CD4-positive, alpha-beta T cell treated with Interleukin-21 for 1 hour (primary cell): ENCODE measurements at places on chromosomes 5 and 9.

- DNase-seq: no peak
These were observed 4.1 kb upstream of the TLE4 start for GRCh38 chr9:79567671-79568098.

DNA sequence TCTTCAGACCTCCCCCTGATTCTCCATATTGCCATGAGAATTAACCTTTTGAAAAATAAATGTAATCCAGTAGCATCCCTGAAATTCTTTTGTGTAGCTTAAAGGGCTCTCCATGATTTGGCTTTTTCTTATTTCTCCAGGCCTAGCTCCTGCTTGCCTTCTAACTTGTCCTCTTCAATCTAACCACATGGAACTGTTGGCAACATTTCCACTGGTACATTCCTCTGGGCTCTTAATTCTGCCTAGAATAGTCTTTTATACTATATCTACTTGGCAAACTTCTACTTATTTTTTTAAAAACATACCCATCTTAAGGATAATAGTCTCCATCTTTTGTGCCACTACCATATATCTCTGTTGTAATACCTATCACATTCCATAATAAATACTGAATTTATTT is 54.1 kb downstream of the GNG10 start:
- DNase-seq: no peak

GRCh38 chr5:104045987-104046386 is 483.4 kb upstream of the NUDT12 start:
- no peak for DNase-seq

- DNase-seq: no peak
These were observed 11.8 kb upstream of the FCN1 start for GRCh38 chr9:134929193-134930158.

DNA sequence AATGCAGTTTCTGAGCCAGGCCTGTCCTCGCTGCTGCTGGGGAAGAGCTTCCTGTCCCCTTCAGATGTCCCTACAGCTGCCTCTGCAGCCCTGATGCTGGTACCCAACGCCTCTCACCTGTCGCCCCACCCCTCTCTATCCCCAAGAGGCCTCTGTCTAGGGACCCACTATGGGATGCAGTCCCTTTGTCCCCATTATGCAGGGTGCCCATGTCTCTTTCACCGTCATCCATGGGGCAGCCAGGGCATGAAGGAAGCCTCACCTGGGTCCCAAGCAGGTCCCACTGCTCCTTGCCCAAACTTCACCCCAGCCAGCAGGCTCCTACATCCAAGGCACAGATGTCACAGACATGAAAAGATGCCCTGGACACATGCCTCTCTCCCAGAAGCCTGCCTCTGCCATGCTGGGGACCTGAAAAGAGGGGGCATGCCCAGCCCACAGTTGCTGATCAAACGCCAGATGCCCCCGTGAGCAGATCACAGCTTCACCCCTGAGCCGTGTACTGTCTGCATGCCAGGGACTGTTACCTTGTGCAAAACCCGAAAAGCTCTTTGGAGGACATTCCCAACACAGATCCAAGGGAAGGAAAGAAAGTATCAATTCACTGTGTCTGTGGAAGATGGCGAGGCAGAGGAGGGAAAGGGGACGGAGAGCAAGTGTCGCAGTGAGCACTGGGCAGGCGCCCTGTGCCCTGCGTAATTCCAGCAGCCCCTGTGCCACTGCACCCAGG is 81.0 kb downstream of the ADAMTS2 start:
- DNase-seq: no peak

- no peak for DNase-seq
These were observed 13.2 kb upstream of the IRX4 start for GRCh38 chr5:1895739-1896420.
